ENCODE measurements at places on chromosomes 6 and 20.

DNA sequence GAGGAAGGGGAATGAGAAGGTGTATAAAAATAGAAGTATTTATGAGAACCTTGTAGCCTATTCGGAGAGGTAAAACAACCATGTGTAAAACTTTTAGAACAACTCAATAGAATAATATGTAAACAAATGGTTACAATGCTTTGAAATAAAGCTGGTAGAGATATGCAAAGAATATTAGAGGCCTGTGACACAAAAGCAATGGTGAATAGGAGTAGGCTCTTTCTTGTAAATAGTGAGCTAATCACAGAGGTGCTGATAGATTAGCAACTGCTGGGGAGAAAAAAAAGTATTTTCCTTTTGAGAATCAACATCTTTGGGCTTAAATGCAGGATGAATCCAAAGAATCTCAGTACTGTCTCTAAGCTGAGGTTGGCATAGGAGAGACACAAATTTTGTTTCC, 7.0 kb downstream of the TMEM200A start:
- no peak for DNase-seq

GRCh38 chr20:43138061-43138770, 51.5 kb downstream of the PTPRT start:
- no peak for DNase-seq

GRCh38 chr6:56292505-56293181, 45.3 kb upstream of the COL21A1 start:
- DNase-seq: peak; percentile 84

- DNase-seq: peak; percentile 56
These were observed 115.2 kb upstream of the NXT1 start for GRCh38 chr20:23235173-23236027.

- no peak for DNase-seq
These were observed 10.2 kb downstream of the DOK5 start for GRCh38 chr20:54485631-54486030.

DNA sequence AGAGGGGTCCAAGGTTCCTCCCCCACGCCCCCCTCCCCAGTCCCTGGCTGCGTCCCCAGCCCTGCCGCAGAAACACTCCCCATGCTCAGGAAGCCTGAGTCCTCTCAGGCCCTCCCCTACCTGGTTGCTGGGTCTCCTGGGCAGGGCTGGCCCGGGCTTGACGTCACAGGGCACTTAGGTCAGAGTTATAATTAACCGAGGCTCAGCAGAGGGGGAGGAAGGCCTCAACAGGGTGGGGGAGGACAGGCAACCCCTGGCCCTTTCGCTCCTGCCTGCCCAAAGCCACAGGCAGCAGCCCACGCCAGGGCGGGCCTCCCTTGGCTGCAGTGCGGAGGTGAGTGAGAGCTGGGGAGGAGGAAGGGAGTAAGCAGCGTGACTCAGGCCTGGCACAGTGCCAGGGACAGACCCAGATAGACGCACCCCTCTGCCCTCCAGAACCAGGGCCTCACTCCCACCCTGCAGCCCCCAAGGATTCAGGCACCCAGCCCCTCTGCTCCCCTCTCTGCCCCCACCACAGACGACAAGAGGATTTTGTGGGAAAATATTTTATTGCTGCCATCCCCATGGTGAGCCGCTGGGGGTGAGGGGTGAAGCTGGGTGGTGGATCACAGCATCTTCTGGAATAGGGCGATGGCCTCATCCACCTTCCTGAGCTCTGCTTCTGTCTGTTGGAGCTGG, at the start of gene VWA7:
VWA7 (minus strand) TSS at position 340 of the 678 bp plus-strand sequence. CDS start 549 bp downstream, outside the sequence.
- DNase-seq: peak; percentile 71

DNA sequence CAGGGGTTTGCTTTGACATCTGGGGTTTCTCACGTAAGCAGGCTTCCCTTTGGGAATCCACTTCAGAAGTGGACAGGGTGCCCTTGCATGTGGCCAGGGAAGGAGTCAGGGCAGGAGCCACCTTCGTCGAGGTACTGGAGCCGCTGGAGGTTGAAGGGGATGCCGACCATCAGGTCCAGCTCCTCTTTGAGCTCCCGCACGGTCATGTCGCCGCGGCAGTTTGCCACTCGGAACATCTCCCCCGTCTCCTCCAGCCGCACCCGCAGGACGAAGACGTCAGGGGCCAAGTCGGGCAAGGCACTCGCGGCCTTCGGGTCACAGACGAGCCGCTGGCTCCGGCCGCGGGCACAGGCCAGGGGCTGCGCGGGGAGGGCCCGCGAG, 360 bp downstream of the ANKRD60 start:
- DNase-seq: no peak

DNA sequence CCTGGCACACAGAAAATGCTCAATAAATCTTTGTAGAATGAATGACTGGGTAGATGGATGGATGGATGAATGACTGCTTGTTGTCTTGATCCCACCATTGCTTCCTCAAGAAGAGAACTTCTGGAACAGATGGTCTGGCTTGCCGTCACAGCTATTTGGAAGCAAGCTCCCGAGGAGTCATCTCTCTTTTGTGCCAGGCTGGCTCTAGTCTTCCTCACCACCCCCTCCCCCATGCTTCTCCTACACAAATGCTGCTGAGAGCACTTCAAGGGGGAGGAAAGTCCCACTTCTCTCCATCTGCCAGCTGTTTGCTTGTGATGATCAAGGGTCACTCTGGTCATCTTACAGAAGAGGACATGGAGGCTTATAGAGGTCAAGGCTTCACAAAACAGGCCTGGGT, 11.6 kb upstream of the KCNG1 start:
- no peak for DNase-seq

- DNase-seq: peak; percentile 28
These were observed 23.1 kb downstream of the PSMG4 start for GRCh38 chr6:3281631-3282475.

- peak; percentile 78 for DNase-seq
These were observed 787 bp upstream of the CARMIL1 start for GRCh38 chr6:25278261-25278913.

DNA sequence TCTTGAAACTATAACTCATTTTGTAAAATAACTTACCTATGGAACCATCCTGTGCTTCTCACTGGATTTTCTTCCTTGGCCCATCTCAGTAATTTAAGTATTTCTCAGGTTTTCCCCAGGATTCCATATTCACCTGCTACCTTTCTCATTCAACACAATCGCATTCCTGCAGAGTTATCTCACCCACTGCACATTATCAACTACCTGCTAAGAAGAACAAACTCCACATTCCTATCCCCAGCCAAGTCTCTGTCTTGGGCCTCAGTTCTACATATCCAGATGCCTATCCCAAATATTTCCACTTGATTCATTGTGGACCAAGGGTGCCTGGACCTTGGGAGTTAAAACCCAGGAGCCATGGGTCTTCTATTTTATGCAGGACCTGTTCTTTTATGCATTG, 60.2 kb upstream of the KCNQ5 start:
- no peak for DNase-seq

GRCh38 chr6:166515072-166515810, 71.2 kb downstream of the RAMACL start:
- no peak for DNase-seq

GRCh38 chr20:56273491-56273890, 25.0 kb downstream of the MC3R start:
- no peak for DNase-seq

- DNase-seq: no peak
These were observed 4.6 kb downstream of the UCKL1 start for GRCh38 chr20:63951398-63952209.

DNA sequence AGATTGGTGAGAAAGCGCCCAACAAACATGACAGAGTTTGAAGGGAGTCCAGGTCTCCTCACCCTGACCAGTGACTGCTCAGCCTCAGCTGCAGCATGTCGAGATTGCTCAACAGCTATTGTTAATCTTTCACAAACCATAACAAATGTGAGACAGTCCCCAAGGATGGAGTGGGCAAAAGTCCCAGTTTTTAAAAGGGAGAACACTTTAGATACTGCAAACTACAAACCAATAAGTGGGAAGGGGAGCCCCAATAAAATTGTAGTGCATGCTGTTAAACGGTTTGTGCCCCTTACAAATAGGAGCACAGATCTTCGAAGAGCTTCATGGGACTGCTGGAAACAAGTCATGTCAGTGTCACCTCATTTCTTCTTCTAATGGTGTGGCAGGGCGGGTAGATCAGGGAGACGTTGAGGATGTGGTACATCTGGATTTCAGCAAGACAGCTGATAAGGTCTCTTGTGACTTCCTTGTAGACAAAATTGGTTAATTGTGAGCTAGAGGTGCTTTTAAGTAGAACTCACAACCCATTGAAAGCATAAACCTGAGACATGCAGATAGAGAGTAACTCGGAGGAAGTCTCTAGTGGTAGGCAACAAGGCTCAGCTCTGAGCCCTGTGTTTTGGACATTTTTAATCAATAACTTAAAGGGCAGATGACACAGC, 134.0 kb upstream of the ARMC2 start:
- DNase-seq: no peak

DNA sequence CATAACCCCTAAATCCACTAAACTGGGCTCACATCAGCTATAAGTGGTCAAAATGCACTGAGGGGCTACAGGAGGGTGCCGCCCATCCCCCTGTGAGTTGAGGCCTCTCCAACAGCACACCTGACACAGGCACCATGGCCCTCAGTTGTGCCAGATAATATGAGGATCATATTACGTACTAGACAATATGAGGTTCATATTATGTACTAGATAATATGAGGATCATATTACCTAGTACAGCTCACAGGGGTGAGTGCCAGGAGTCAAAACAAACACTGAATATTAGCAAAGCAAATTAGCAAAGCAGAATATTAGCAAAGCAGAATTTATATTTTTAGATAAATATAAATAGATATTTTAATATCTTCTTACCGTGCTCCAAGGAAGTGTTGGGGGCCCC, 35.3 kb downstream of the CD24 start:
- DNase-seq: no peak

- no peak for DNase-seq
These were observed 32.9 kb downstream of the PKIG start for GRCh38 chr20:44615169-44615791.

GRCh38 chr6:66865771-66866170, 1158.7 kb upstream of the EYS start:
- no peak for DNase-seq

GRCh38 chr6:127966616-127967015, 65.8 kb upstream of the THEMIS start:
- no peak for DNase-seq

GRCh38 chr6:162181111-162181510, 546.5 kb downstream of the PRKN start:
- DNase-seq: no peak

DNA sequence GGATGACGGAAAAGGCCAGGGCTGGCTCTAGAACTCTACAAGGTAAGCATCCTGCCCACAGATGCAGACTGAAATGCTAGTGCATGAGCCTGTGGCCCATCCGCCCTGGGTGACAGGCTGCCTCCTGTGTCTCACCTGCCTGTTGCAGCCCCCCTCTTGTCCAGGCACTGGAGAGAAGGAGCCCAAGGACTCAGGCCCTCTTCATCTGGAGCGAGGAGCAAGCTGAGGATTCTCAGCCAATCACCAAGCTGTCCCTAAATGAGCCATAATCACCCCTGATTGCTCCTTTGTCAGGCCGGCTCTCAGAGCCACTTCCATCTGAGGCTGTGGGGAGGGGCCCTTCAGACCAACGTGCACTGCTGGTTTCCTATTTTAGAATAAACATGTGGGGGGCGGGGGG, 10.0 kb upstream of the SLC32A1 start:
- peak; percentile 6 for DNase-seq

- DNase-seq: peak; percentile 12
These were observed 46.8 kb downstream of the KCNB1 start for GRCh38 chr20:49435639-49436038.

GRCh38 chr6:41573276-41573675, 27.1 kb downstream of the FOXP4 start:
- peak; percentile 89 for DNase-seq

DNA sequence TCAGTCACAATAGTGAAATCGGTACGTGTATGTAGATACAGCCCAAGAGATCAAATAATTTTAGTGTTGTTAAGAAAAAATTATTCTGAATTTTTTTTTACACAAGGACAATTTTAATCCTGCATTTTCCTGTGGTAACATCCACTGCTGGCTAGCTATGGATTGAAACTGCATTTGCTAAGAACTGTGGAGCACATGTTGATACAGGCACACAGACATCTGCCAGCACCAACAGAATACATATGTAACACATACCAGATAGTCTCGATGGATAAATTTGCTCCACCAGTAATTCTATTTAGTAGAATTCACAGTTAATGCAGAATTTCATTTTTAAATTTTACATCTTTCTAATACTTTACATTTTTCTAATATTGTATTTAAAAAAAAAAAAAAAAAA, 2.2 kb downstream of the ASIP start:
- DNase-seq: peak; percentile 34

GRCh38 chr20:31875671-31876070, 5.2 kb downstream of the TTLL9 start:
- DNase-seq: no peak

DNA sequence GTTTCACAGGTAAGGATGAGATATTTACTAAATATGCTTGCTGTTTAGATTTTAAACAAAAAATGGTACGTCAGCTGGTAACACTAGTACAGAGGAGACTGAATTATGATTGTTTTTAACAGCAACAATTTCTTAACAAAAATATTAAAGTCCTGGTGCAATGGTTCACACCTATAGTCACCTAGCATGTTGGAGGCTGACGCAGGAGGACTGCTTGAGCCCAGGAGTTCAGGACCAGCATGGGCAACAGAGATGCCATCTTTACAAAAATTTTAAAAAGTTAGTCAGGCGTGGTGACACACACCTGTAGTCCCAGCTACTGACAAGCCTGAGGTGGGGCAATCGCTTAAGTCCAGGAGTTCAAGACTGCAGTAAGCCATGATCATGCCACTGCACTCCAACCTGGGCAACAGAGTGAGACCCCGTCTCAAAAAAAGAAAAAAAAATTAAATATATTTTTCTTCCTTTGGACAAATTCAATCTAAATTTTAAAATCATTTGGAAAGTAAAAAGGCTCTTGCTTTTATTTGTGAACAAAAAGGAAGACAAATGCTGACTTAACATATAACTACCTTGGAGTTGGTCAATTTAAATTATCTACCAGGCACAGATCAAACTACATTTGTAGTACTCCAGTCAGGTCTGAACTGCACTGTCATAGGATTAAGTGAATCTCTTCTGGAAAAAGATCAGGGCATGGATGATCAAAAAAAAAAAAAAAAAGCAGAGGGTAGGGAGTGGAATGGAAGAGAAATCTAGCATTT, 38.2 kb upstream of the RUNX2 start:
- no peak for DNase-seq
